ENCODE measurements at places on chromosomes 16 and 17.

DNA sequence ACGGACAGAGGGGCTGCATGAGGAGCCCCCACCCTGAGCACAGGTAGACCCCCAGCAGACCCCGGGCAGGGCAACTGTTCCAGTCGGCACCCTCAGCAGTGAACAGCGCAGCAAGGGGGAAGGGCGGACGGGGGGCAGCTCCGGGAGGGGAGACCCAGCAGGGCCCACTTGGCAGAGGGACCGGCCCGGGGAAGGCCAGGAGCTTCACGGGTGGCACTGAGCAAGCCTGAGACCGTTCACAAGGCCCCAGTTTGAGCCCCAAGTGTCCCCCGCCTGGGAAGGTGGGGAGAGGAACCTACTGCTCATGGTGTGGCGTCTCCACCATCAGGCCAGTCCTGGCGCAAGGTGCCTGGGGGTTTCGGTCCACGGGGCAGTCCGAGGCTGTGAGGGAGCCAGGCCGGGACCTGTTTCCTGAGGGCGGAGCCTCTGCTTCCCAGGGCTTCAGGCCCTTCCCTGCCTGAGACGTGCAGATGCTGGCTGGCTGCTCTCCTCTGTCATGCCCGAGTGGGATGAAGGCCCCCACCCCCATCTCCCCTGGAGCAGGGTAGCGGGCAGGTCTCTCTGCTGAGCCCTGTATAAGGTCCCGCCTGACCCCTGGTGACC, 54.4 kb upstream of the GNG13 start:
- ATAC-seq: no peak

- ATAC-seq: peak; percentile 55
Measured at GRCh38 chr17:67212714-67213417, 32.1 kb downstream of the HELZ start.

- no peak for ATAC-seq
Measured at GRCh38 chr17:44977065-44977464, 9.0 kb upstream of the C1QL1 start.

DNA sequence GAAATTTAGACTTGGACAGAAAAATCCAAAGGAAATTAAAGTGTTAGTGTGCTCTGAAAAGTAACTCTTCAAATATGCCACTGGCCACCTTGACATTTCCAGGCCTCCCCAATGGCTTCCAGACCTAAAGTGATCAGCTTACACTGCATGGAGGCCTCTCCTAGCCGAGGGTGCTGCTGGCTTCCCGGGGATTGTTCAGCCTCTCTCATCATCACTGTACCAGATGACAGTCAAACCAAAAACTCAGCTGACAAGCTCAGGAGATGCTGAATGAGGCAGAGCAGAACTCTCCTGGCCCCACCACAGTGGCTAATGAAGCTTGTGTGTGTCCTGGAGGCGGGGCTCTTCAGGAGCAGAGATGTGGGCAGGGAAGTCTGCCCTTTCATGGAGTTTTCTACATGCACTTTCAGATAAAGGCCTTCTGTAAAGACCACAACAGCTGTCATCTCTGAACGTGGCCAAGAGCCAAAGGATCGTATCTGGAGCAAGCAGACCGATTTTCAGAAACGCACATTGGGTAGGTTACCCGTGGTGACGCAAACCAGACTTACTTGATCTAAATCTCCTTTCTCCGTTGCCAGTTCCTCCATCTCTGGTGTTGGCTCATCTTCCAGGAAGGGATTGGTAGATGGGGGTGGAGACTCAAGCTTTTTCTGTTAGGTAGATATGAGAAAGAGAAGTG, 113.3 kb downstream of the VPS53 start:
- ATAC-seq: peak; percentile 90

DNA sequence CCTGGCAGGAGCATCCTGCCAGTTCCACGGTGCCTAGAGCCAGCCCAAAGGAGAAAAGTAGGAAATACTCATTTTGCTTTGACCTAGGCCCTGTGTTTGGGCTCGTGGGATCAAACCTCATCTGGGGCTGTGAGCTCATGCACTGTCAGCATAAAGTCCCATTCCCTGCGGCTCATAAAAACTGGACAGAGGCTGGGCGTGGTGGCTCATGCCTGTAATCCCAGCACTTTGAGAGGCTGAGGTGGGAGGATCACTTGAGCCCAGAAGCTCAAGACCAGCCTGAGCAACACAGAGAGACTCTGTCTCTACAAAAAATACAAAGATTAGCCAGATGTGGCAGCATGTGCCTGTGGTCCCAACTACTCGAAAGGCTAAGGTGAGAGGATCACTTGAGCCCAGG, 17.9 kb downstream of the ATP6V0D1 start:
- ATAC-seq: no peak

DNA sequence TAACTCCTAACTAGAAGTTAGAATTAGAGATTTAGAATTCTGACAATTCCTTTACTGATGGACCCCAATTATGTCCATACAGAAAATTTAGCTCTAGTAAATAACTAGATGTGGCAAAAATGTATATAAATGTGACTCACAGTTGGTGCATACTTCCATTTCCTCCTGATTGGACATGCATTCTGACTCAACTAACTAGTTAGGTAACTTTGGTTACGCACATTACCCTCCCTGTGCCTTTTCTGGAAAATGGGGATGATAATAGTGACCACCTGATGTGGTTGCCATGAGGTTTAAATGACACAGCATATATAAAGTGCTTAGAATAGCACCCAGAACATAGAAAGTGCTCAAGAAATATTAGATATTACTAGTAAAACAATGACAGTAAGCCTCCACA, 550.0 kb upstream of the SALL1 start:
- no peak for ATAC-seq

All from SK-N-SH treated with all-trans-retinoic acid at 6 μM for 48 hours (cell line).